ENCODE measurements at places on chromosomes 16 and 17. TPM values are rescaled to one million over a fixed set of nuclear protein-coding genes. Genes with fewer than 3 reads are reported as not detected.

DNA sequence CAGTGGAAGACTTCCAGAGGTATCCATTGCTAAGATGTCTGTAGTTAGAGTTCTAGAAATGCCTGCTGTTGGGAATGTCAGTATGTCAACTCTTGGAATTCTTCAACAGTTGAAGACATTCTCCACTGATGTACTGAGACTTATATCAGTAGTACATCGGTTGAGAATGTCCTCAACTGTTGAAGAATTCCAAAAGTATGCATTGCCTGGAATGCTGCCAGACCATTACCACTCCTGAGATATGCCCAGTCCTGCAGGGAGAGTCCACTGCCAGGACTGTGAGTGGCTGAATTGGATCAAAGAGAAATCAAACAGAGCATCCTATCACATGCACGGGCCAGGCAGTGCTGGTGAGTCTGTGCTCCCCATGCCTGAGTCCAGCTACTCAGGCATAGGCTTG is 42.0 kb downstream of the IL21R start:
- peak; percentile 72 for DNase-seq

- DNase-seq, result no peak
These were observed 26.6 kb upstream of the GPRC5B start for GRCh38 chr16:19911204-19911603.

DNA sequence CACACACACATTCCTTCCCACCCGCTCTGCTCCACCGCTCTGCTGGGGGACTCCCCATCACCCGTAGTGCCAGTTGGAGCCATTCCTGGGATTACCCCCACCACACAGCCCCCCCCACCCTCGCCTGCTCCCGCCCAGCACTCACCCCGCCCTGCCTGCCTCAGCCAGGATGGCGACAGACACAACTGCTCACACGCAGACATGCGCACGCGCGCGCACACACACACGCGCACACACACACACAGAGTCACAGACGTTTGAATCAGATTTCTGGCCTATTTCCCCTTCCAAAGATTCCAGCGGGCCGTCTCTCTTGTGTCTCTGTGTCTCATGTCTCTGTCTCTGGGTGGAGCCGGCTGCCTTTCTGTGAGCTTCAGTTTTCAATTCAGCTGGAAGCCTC is 4.4 kb downstream of the CACNA1G start:
- DNase-seq, result peak; percentile 79

The PARN gene
- total RNA-seq, result 25.5 TPM

DNA sequence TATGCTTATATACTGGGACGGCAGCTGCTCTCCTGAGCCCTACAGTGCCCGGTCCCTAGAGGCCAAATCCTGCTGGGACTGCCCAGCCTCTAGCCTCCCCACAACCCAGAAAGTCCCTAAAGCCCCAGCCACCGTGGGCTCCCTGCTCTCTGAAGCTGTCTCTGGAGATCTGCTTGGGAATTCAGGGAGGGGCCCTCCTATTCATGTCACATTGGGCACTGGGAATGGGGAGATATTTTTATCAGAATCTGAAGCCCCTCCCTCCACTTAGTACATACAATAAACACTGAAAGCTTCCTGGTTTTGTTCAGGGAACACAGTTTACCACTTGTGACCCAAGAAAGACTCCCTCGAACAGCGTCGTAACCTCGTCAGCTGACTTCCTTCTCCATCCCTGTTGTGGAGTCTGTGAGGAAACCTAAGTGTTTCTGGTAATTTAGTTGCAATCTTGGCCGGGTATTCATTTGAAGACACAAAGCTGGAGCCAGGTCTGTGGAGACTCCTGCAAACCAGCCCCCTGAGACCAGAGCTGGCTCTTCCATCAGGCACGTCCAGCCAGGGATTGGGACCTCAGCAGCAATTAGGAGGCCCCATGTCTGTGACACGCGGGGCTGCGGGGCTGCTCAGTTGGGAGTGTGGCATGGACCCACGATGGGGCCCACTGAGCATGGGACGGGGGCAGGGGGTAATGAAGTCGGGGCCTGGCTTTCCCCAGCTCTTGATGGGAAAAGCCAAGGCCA is 38.5 kb downstream of the PGS1 start:
- DNase-seq, result no peak

The TEKT3 gene
- total RNA-seq, result not detected

The FGF11 gene
- total RNA-seq, result not detected

All from HFFc6 (cell line).